Pancreas (tissue), 10 donors: ENCODE measurements at places on chromosomes 3 and 15. TPM values are rescaled to one million over a fixed set of nuclear protein-coding genes. Genes with fewer than 3 reads are reported as not detected.
A peak's percentile ranks its signal among the peaks of the same experiment; 100 is the strongest.

Gene TMEM212
- not detected for total RNA-seq

DNA sequence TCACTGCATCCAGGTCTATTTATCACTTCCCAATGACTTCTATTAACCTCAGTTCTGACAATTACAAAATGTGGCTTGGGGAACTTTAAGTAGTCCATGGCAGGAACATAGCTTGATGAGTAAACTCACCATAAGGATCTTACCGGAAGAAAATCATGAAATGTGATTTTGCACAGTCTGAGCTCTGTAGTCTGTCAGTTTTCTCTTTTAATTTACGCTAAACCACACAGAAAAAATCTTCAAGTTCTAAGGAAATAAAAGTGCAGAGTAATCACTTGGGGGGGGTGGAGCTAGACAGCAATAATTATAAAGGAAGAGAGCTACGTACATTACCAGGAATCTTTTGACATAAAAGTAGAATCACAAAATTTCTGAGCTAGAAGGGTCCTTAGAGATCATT is 9.2 kb downstream of the TBC1D5 start:
- DNase-seq: no peak

Gene PP2D1
- not detected for total RNA-seq

Gene SHQ1
- 7.4 TPM for total RNA-seq

DNA sequence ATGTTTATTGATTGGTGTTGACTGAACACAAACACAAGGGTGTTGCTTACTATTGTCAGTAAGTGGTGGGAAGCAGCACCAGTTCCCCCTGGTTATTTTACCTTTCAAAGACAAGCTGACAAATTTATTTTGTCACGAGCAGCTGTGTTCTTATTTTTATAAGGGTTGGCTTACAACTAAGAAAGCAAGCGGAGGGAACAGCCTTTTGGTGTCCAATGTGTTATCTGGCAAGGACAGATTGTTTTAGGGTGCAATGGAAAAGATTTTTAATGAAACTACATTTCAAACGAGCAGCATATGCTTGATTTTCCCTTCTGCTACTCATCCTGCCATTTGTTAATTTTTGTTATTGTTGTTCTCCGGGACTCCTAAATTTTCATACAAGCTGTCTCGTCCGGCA is 920.6 kb upstream of the CFAP20DC start:
- DNase-seq: no peak

DNA sequence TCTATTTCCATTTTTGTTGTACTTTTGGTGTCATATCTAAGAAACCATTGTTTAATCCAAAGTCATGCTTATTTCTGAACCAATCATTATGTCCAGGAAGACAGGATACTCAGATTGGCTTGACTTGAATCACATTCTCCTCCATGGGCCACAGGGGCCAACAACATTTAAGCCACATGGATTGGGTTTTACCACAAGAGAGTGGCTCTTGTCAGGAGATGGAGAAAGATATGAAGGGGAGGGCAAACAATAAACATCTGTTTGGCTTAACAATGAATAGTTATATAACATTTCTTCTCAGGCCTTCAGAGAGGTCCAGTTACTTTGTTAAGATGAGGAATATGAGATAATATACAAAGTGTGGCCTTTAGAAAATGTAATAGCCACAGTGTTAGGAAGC is 44.6 kb downstream of the GXYLT2 start:
- DNase-seq: no peak

DNA sequence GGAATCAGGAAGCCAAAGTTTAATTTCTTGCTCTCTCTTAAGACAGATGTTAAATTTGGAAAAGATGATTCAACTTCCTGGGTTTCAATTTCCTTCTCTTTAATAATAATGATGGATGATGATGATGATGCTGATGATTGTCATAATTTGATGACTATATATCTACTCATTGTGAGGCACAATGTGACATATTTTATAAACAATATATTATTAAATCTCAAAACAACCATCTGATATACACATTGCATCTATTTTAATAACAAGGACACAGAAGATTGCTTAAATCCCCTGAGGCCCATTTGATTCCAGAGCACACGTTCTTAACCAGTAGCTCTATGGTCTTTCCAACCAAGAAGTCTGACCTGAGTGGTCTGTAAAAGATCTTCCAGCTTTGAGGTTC is 124.0 kb downstream of the CNTN6 start:
- no peak for DNase-seq

Gene ANKRD34C
- not detected for total RNA-seq

- no peak for DNase-seq
Measured at GRCh38 chr3:73432023-73432705, 192.6 kb downstream of the PDZRN3 start.

Gene SLC22A13
- 0.18 TPM for total RNA-seq

DNA sequence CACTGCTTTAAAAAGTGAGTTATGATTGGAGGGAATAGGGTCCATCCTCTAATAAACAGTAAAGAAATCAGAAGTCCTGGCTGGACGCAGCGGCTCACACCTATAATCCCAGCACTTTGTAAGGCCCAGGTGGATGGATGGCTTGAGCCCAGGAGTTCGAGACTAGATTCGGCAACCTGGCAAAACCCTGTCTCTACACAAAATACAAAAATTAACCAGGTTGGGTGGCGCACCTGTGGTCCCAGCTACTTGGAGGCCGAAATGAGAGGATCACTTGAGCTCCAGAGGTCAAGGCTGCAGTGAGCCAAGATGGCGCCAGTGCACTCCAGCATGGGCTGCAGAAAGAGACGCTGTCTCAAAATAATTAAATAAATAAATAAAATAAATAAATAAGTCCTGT is 171.2 kb downstream of the POTEB3 start:
- no peak for DNase-seq

- no peak for DNase-seq
Measured at GRCh38 chr3:176009256-176009655, 1150.1 kb downstream of the NAALADL2 start.

- peak; percentile 46 for DNase-seq
Measured at GRCh38 chr15:83978588-83978987, 257.0 kb upstream of the GOLGA6L4 start.

Gene GP9
- not detected for total RNA-seq

Gene ATP13A3
- 22.4 TPM for total RNA-seq

DNA sequence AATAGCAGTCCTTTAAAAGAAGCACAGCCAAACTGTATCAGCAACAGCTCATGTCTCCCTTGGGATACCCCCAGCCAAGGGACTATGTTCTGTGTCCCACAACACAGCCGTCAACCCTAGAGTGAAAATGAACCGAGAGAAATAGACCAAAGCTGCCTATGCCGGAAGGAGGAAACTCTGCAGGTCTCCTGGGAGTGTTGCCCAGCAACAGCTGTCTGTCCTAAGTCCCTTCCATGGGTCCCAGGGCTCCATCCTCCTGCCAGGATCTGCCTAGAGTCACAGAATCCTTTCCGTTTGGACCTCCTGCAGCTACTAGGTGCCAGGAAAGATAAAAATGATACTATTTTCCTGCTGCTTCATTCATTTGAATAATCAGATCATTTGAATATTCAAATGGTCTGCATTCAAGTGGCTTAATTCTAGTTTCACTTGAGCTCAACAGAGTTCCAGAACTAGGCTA is 53.1 kb downstream of the TRANK1 start:
- DNase-seq: no peak

GRCh38 chr15:33358306-33358705 is 47.5 kb downstream of the RYR3 start:
- no peak for DNase-seq

Gene FAM43A
- 2.8 TPM for total RNA-seq

DNA sequence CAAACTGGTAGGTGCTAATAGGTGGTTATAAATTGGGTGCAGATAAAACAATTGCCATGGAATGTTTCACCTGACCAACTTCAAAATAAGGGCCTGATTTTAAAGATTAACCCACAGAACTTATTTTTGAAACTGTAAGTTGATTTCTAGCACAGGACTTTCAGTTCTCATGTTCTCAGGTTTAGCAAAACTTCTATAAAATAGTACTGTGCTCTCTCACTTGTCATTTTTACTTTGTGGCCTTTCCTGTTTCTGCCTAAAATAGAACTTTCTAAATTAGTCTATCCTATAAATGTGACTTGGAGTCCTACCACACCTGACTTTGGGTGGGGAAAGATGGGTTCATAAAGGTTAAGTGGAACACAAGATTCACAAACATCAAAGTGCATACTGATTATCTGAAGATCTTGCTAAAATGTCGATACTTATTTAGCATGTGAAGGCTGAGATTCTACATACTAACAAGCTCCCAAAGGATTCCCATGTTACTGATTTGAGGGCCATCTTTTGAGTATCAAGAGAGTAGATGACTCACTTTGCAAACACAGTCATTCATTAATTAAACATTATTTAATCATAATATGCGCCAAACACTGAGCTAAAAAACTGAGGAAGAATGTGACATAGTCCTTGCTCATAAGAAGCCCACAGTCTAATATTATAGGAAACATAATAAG is 38.6 kb downstream of the BTLA start:
- no peak for DNase-seq

DNA sequence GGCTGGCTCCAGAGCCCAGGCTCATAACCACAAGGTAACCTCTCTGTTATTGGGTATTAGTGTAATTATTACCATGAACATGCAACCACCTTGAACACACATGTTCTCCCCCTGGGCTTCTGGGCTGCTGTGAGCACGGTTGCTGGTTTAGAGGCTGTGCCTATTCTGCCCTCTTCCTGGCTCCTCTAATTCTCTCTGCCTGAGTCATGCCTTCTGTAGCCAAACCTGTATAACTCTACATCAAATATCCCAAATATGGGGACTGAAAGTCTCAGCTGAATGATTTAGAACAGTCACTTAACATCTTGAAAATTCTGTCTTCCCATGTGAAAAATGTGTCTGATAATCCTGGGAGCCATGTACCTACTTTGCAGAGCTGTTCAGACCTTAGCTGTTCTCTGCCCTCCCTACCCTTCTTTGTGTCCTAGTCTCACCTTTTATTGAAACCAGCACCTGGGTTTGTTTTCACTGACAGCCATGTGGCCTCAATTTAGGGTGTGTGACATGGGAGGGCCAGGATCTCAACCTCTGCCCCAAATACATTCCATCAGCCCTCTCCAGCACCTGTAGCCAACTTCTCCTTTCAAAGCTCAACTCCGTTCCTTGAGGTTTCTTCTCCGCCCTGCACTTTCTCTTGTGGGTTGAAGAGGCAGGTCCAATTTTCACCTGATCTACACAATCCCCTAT is 60.7 kb downstream of the PDZRN3 start:
- no peak for DNase-seq

Gene ONECUT1
- 49.6 TPM for total RNA-seq

Gene GOLGA6L10
- 1.4 TPM for total RNA-seq

DNA sequence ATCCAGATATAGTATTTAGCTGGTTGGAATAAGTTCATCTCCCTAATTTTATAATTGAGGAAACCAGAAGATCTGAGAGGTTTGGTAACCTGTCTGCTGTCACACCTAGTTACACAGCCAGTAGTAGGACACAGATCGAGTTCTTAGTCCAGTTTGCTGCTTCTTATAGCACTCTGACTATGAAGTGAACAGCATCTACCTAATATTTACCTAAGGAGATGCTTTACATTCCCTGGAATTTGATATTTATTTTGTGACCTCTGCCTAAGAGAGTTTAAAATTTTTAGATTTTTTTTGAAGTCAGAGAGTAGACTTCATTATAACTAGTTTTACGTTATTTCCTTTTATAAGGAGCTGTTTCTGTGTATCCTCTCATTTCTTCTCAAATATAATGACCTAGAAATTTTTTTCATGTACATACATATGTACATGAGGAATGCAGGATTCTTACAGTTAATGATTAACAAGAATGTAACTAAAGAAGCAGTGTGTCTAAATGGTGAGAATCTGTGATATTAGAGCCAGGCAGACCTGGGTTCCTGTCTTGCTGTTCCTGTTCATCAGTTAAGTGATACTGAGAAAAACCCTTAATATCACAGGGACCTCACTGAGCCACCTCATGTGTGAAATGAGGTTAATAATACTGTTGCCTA is 4.3 kb downstream of the ARHGEF26 start:
- no peak for DNase-seq

Gene CPN2
- total RNA-seq: not detected

Gene ATP2B2
- total RNA-seq: 0.66 TPM

Gene CD80
- 0.31 TPM for total RNA-seq

DNA sequence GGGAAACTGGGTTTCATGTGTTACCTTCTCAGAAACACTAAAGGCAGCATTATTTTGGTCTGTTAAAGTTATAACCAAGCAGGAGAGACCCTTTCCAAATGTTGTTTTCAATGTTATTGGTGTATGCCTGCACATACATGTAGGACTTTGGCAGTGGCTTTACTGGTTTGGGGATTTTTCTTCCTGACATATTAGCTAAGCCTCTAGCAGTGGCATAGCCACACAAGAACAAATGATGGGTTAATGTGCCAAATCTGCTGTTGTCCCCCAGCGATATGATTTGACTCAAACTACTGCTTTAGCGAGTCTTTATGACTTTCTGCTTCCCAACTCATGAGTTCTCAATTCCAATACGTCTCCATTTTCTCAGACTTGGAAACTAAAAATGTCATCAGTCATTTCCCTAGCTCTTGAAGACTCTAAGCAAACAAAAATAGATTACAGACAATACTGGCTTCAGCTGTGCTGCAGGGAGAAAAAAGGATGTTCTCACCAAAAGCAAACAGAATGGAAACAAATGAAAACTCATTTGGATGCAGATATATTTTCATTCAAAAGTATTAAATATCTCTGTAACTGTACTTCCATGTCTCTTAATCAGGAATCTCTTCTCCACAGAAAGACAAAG is 29.6 kb downstream of the TPM1 start:
- no peak for DNase-seq

DNA sequence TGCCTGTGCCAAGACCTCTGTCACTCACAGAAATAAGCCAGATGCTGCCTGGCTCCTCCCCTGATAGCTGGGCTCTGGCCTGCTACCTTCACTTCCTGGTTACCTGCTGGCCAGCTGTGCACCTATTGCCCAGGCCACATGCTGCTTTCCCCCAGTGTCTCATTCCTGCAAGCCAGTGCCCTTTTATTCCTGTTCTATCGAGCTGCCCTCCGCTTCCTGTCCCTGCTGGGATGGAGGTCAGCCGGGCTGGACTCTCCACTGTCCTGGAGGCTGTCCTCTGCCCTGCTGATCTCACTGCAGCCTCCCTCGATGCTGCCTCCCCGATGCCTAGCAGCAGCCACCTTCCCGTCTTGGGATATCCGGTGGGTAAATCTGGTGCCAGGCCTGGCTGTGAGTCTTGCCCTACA is 37.0 kb upstream of the SNRPA1 start:
- DNase-seq: no peak

GRCh38 chr15:101244036-101244781 is 7.6 kb downstream of the CHSY1 start:
- no peak for DNase-seq

Gene TMCO5A
- total RNA-seq: not detected

DNA sequence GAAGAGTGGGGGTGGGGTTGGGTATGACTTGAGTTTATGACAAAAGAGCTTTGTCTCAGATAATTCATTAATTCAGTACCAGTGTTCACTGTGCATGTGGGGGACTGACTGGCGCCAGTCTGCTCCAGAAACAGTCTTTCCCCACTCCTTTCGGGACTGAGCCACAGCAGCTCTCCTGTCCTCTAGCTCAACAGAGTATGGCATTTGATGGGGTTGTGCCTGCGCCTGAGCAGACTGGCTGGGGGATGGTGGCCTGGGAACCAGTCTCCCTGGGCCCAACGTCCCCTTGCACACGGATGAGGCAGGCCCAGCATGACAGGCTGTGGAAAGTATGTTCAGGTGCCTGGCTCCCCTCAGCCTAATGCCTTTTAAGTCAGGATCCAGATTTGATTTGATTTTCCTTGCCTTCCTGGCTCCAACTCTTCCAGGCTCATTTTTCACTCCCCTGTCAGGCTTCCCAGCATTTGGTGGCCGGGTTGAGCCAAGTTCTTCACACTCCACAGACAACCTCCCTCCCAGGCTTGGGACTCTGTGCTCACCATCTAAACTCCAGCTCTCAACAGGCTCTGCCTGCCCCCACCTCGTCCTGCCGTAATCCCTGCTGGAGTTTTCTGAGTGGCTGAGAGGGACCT is 105.0 kb downstream of the MYLK start:
- DNase-seq: no peak
